Activated CD4-positive, alpha-beta memory T cell treated with anti-CD3 and anti-CD28 coated beads, Interleukin-2, amount 10 ng/mL, durations not matched to agents 7 days and 5 days (primary cell): ENCODE measurements at places on chromosomes 1 and 21.

GRCh38 chr1:23759277-23759676, 16.0 kb downstream of the ELOA start:
- H3K27me3 ChIP-seq, result no peaks in the 10 kb centered on the region
- DNase-seq, result no peak
- H3K27ac ChIP-seq, result no peak overlapping the region
- H3K4me3 ChIP-seq, result no peak overlapping the region
- peaks cover 53% of the 10 kb centered on the region for H3K36me3 ChIP-seq

GRCh38 chr1:196558411-196558810, 49.8 kb downstream of the KCNT2 start:
- DNase-seq, result no peak
- no peaks in the 10 kb centered on the region for H3K4me1 ChIP-seq
- H3K36me3 ChIP-seq, result no peaks in the 10 kb centered on the region
- no peaks in the 10 kb centered on the region for H3K27me3 ChIP-seq

GRCh38 chr1:84995484-84996334, 1.2 kb downstream of the MCOLN2 start:
- peaks cover 15% of the 10 kb centered on the region for H3K27me3 ChIP-seq
- peaks cover 21% of the 10 kb centered on the region for H3K36me3 ChIP-seq
- no peak for DNase-seq
- H3K4me1 ChIP-seq, result peaks cover 55% of the 10 kb centered on the region
- H3K27ac ChIP-seq, result peak overlapping the region; percentile 80

DNA sequence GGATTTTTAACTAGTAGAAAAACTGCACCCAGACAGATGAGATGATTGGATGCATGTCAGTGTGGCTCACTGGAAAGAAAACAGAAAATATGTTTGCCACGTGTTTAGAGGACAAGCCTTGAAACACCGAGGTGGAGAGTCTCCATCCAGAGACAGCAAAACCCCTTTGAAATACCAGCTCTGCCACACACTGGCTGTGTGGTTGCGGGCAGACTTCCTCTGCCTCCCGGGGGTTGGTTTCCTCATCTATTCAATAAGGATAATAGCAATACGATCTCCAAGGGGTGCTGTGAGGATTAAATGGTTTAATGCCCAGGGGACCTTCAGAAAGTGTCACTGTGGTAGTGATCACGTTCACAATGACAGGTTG, 67.2 kb upstream of the PARP1 start:
- no peak for DNase-seq
- no peak overlapping the region for H3K27ac ChIP-seq
- H3K36me3 ChIP-seq, result no peaks in the 10 kb centered on the region
- H3K27me3 ChIP-seq, result peaks cover 15% of the 10 kb centered on the region
- H3K4me1 ChIP-seq, result no peaks in the 10 kb centered on the region
- H3K4me3 ChIP-seq, result no peak overlapping the region

GRCh38 chr1:77382366-77382765, 100.5 kb downstream of the AK5 start:
- H3K4me1 ChIP-seq, result no peaks in the 10 kb centered on the region
- H3K36me3 ChIP-seq, result no peaks in the 10 kb centered on the region
- no peaks in the 10 kb centered on the region for H3K27me3 ChIP-seq
